Retinal pigment epithelial cell (primary cell): ENCODE measurements at places on chromosomes 3 and 15.

GRCh38 chr15:35173444-35174118 lies 88.5 kb upstream of the NANOGP8 start:
- DNase-seq, result no peak

DNA sequence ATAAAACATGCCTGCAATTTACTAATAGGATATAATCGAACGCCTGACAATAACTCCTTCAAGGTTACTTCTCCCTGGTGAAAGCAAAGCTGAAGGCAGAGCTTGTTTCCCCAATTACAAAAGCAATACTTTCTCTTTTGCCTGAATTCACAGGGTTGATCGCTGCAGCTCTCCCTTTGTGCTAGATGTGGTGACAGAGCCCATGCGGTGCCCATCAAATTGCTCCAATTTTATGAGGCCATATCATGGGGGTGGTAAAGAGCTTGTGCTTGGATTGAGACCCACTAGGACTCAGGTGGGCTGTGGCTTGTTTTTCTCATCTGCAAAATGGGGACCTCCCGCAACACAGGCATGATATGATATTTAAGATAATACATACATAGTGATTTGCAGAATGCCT lies 143.4 kb downstream of the GREM1 start:
- DNase-seq, result no peak

- no peak for DNase-seq
Observed at GRCh38 chr3:107193116-107193515, 184.1 kb upstream of the CCDC54 start.

DNA sequence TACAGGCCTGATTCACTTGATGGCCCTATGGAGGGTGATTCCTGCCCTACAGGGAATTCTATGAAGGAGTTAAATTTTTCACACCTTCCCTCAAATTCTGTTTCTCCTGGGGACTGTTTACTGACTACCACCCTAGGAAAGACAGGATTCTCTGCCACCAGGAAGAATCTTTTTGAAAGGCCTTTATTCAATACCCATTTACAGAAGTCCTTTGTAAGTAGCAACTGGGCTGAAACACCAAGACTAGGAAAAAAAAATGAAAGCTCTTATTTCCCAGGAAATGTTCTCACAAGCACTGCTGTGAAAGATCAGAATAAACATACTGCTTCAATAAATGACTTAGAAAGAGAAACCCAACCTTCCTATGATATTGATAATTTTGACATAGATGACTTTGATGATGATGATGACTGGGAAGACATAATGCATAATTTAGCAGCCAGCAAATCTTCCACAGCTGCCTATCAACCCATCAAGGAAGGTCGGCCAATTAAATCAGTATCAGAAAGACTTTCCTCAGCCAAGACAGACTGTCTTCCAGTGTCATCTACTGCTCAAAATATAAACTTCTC lies 43.6 kb downstream of the BLM start:
- no peak for DNase-seq

DNA sequence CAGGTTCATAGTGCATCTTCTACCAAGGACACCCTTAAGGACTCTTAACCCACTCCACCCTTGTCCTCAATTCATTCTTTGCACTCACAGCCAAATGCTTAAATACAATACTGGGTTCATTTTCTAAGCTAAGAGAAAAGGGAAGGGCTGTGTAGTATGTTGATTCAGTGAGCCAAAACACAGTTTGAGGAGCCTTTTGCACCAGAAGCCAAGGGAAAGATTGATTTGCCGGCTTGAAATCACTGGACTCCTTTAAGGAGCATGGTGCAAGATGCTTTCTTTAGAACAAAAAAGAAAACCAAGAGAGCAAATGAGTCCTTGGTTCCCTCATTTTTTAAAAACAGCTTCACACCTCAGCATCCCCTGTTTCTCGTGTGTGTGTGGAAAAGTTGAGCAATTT lies 47.8 kb downstream of the BOC start:
- no peak for DNase-seq

DNA sequence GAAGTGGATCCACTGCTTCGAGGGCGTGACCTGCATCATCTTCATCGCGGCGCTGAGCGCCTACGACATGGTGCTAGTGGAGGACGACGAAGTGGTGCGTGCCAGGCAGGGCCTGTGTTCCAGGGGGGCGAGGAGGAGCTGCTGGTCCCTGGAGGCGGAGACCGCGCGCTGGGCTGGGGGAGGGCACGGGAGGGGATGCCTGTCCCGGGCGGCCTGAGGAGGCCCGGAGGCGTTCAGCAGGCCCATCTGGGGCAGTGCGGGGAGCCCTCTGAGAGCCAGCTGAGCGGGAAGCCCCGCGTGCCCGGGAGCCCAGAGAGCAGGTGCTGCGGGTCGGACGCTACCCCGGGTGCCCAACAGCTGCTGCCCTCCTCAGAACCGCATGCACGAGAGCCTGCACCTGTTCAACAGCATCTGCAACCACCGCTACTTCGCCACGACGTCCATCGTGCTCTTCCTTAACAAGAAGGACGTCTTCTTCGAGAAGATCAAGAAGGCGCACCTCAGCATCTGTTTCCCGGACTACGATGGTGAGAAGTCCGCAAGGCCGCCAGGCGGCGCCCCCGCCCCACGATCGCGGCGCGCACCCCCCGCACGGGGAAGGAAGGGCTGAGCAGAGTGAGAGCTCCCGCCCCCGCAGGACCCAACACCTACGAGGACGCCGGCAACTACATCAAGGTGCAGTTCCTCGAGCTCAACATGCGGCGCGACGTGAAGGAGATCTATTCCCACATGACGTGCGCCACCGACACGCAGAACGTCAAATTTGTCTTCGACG lies 2.9 kb downstream of the GNAT1 start:
- DNase-seq, result no peak

DNA sequence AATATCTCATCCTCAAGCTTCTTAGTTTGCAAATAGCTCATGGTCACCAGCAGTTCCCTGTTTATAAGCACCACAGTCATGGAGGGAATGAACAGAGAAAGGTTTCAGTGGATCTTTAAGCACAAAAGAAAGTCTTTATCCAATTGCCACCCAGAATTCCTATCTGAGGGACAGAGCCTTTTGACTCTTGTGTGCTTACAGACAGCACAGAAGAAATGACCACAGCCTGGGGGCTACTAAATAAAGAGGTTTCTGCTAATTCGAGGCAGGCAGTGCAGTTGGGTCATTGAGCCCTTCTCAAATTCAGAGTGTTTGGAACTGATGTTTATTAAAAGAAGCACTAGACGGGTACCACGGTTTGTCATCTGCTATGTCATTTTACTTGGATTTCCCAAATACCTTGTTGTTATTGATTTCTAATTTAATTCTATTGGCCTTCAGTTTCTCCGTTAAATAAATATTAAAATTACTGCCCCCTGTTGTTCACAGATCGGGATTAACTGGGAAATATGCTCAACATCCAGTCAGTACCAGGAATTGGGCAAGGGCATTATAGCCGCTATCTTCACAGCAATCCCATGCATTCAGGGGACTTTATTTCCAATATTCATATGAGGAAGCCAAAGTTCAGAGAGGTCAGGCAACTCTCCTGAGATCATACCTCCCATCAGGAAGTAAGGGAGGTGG lies 3.6 kb downstream of the PRICKLE2 start:
- DNase-seq, result no peak

DNA sequence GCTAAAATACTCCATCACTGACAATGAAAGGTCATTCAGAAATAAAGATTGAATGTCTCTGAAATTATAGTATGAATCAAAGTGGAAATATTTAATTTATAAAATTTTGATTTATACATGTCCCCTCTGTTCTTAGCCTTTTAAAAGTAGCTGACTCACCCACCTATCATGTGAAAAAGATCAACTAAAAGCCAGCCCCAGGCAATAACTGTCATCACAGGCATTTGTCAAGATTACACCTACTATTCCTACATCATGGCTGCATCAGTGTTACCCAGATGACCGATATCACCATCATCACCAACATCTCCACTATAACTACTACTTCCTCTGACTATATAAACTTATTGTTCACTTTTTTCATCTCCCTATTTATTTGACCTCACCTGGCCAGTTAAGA lies 14.3 kb upstream of the PIK3R4 start:
- DNase-seq, result no peak

- no peak for DNase-seq
Observed at GRCh38 chr15:46471096-46471495, 836.3 kb downstream of the SQOR start.

DNA sequence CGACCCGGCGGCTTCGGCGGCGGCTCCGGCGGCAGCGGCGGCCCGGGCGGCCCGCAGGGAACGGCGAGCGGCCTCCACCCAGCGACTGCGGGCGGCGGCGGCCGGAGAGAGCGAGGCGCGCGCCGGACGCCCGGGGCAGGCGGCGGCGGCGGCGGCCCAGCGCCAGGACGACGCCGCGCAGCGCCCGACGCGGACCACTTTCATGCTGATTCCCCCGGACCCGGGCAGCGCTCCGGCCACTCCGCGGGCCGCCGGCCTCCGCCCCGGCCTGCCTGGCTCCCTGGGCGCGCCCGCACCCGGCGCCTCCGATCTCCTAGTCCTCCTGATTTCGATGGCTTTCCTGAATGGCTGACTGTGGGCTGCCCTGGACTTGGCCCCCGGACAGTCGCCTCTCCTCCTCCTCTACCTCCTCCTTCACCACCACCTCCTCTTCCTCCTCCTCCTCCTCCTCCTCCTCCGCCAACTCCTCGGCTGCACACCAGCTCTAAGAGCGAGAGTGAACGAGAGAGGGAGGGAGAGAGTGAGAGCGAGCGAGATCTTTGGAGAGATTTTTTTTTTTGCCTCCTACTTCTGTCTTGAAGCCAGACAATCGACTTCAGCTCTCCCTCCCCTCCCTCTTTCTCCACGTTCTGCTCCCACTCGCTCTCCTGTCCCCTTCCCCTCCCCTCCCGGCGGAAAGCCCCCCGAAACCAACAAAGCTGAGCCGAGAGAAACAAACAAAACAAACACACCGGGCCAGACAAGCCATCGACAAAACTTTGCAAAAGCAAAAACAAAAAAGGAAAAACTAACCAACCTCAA lies 844 bp downstream of the NR2F2 start:
- no peak for DNase-seq

- peak; percentile 51 for DNase-seq
Observed at GRCh38 chr15:92521624-92522008, 127.9 kb downstream of the ST8SIA2 start.

DNA sequence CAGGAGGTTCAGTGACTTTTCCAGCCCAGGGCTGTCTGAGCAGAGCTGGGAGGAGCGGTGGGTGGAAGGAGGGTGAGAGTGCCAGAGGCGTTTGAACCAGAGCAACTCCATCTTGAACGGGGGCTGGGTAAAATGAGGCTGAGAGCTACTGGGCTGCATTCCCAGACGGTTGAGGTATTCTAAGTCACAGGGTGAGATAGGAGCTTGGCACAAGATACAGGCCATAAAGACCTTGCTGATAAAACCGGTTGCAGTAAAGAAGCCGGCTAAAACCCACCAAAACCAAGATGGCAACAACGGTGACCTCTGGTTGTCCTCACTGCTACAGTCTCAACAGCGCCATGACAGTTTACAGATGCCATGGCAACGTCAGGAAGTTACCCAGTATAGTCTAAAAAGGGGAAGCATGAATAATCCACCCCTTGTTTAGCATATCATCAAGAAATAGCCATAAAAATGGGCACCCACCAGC lies 60.2 kb downstream of the ABTB1 start:
- no peak for DNase-seq

- no peak for DNase-seq
Observed at GRCh38 chr3:143410259-143410658, 290.7 kb downstream of the CHST2 start.

- DNase-seq, result no peak
Observed at GRCh38 chr15:101489237-101489598, 289 bp downstream of the PCSK6 start.

GRCh38 chr3:145522179-145522578 lies 638.8 kb downstream of the PLOD2 start:
- DNase-seq, result no peak

DNA sequence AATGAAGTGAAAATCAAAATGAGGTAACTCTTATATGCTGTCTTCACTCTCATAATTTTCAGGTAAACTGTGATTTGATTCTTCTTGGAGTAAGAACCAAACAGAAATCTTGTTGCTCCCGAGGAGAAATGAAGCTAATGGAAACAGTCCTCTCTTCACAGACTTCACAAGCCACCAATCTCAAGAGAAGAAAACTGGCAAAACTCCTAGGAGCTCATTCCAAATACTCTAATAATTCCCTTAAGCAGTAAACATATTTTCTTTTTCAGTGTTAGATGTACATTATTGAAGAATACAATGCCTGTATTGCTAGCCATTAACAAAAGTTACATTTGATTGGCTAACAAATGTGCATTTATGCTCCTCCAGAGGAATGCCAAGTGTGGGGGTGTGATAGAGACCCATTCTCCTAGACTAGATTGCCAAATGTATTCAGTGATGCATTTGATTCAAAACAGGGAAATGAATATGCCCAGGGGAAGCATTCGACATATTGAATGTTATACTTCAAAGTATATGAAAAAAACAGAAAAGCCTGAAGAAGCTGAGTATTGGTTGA lies 11.8 kb upstream of the RIOX2 start:
- no peak for DNase-seq

GRCh38 chr3:47405820-47406761 lies 25.3 kb downstream of the PTPN23 start:
- no peak for DNase-seq
